HS-5 (cell line): ENCODE measurements at places on chromosomes 12 and 14.

GRCh38 chr12:28460420-28461130 lies 270.3 kb downstream of the CCDC91 start:
- DNase-seq: no peak

DNA sequence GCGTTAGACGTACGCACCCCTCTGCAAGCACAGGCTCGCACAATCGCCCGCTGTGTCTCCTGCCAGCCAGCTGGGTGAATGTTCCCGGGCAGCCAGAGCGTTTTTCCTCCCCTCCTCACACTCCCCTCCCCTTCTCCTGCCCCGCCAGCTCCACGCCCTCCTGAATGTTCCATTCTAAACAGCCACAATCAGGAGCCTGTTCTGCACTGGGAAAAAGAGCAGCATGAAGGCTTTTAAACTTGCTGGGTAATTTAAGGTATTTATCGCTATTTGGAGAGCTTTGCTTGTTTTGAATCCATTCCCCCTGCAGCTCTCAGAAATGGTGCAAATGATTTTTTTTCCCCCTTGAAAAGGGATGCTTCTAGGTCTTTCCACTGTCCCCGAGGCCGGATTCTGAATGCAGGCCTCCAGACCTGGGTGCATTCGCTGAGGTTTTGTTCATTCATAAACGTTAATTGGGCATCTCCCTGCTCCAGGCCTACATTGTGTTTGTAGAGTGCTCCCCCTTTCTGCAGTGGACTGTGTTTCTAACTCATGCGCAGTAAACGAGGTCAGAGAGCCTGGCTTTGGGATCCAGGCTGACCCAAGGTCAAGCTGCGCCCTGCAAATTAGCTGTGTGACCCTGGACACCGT lies 212.5 kb downstream of the CHST11 start:
- no peak for DNase-seq

- no peak for DNase-seq
These were observed 75.2 kb downstream of the PITPNM2 start for GRCh38 chr12:123075646-123076171.

DNA sequence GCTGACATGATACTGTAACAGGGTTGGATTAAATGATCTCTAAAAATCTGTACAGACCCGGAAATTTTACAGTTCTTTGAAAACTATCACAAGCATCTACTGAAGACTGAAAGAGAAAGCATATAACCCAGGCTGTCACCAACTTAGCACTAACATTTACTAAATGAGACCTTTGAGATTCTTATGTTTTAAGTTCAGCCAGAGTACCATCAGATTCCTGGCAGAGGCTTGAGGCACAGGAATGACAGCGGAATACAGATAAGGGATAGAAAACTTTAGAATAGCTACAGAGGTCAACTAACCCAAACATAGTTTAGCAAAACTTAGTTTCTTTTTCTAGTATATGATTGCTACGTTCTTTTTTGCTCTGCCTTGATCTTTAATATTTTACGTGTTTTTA lies 91.6 kb upstream of the FERMT2 start:
- DNase-seq: no peak

DNA sequence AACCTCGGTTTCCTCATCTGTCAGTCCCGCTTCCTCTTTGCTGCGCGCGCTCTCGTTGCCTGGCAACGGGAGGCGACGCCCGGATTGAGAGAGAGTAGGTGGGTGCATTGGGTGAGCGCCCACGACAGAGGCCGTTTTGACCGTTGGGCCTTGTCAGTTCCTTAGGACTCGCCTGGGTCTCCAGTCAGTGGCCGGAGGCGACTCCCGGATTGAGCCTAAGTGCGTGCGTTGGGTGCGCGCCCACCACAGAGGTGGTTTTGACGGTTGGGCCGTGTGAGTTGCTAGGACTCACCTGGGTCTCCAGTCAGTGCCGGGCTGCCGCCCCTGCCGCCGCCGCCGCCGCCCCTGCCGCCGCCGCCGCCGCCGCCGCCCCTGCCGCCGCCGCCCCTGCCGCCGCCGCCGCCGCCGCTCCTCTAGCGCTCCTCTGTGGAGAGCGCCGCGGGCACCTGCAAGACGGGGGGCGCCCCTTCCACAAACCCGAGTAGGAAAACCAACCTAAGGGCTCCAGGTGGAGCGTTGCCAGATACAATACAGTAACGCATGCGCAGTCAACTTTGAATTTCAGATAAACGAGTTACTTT lies 37.2 kb downstream of the APOBEC1 start:
- DNase-seq: no peak

- DNase-seq: no peak
These were observed 47.0 kb upstream of the ERGIC2 start for GRCh38 chr12:29427964-29428363.

DNA sequence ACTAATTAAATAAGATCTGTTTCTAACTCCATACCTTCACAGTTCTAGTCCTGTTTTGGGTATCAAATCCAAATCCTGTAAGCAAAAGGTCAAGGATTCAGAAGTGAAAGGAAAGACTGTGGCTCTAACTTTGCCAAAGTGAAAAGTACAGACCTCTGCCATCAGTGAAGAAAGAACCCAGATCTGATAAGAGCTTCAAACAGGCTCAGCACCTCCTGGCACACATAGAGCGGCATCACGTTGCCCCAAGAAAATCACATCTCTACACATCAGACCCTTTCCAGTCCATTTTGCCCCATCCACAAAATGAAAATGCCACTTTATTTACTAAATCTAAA lies 23.2 kb downstream of the CLIP1 start:
- DNase-seq: no peak

- no peak for DNase-seq
These were observed 69.4 kb downstream of the SLC38A6 start for GRCh38 chr14:61050417-61050816.

GRCh38 chr12:65323070-65323469 lies 44.6 kb downstream of the MSRB3 start:
- no peak for DNase-seq

DNA sequence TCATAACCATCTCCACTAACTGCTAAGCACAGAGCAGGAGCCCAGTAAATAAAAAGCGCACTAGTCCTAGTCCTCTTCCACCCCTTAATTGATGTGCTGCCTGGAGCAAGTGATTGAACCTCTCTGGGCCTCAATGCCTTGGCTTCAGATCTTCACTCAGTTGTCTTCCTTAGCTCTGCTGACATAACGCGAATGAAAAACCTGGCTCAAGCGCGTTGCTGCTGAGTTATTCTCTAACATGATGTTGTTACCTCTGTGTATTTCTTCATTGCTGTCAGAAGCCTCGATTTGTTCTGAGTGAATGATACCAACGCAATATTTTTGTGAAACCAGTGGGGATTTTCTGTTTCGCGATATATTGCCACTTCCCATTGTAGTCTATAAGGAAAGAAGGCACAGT lies 185.1 kb upstream of the CCND2 start:
- no peak for DNase-seq

- DNase-seq: no peak
These were observed 3.1 kb downstream of the AVIL start for GRCh38 chr12:57815177-57816000.

DNA sequence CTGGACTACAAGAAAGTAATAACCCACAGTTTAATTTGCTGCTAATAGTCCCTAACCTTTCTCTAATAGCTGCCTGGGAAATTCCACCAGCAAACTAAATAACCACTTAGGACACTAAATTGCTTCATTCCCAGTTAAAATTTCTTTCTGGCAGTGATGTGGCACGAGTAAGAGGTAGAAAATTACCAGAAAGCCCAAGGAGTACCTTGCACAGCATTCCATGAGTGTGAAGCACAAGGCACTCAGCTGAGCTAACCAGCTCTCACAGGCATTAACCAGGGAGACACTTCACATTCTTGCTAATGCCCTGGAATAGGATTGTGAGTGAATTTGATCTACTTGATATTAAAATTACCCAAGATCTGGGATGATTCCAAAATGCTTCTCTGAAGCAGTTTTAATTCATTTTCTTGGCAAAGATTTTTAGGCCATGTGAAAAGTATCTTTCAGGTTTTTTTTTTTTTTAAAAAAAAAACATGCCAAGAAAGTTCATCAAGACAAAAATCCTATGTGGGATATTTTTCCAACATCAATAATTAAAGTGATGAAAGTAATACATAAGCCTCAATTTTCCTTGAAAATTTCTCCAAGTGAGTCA lies 29.5 kb downstream of the TSPAN8 start:
- peak; percentile 30 for DNase-seq

GRCh38 chr12:102799229-102799628 lies 117.8 kb downstream of the PAH start:
- no peak for DNase-seq

- no peak for DNase-seq
These were observed 85.2 kb downstream of the KTN1 start for GRCh38 chr14:55665067-55665675.

DNA sequence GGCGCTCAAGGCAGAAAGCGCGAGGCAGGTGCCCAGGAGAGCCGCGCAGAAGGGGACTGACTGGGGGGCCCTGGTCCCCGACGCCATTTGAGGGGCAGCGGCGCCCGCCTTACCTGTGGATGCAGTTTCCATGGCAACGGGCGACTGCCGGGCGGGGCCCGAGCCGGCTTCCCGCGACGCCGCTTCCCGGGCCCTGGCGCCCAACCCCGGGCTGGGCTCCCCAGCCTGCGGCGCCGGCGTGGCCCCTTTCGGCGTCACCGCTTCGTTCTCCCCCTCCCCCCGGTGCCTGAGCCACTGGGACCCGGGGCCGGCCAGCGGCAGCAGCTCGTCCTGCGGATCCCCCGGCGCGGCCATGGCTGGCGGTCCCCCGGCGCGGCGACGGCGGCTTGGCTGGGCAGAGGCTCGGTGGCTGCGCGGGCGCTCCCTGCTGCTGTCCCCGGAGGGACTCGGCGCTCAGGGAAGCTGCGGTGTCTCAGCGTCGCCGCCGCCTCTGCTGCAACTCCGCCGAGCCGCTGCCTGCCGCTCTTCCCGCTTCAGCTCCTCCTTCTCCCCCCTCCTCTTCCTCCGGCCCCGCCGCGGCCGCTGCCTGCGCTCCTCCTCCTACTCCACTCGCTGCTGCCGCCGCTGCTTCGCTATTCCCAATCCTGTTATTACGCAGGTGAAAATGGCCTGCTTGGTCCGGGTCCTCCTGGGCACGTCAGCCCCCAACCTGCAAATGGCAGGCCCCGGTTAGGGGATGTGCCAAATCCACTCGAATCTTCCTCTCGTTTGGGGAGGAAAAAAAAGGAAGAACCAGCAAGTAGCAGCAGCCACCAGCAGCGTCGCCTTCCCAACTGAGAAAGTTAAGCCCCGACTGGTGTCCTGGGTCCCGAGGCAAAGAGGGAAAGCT lies at the start of gene RTN1:
Gene RTN1, minus strand, starts transcription at position 500 of the 889 bp plus-strand sequence. Its CDS starts 146 bp downstream, at position 354.
- DNase-seq: peak; percentile 2

- DNase-seq: no peak
These were observed 765 bp downstream of the TMEM120B start for GRCh38 chr12:121713257-121713777.

GRCh38 chr14:26104717-26105116 lies 493.1 kb downstream of the NOVA1 start:
- no peak for DNase-seq

DNA sequence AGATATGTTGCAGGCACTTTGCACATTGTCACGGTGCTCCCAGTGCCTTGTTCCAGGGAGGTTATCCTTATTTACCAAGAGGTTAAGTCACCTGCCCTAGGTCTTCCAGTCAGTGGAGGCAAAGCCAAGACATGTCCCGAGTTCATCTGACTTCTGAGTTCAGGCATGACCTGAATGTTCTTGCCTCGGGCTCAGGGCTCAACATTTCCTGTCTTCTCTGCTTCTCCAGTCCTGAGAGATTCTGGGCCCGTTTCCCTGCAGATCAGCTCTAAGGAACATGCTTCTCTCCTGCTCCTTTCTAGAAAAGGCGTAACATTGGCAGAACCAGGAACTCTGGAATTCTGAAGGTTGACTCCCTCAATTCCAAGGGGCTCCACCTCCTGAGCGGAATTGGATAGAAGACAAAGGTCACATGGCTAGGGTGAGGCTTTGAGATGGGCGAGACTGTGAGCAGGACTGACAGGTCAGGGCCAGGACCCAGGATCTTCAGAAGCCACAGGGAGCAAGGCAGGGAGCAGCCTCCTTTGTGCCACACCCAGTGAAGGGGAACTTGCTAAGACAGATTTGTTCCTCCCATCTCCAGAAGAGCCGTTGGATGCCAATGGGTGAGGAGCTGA lies 19.9 kb downstream of the BDKRB2 start:
- no peak for DNase-seq

DNA sequence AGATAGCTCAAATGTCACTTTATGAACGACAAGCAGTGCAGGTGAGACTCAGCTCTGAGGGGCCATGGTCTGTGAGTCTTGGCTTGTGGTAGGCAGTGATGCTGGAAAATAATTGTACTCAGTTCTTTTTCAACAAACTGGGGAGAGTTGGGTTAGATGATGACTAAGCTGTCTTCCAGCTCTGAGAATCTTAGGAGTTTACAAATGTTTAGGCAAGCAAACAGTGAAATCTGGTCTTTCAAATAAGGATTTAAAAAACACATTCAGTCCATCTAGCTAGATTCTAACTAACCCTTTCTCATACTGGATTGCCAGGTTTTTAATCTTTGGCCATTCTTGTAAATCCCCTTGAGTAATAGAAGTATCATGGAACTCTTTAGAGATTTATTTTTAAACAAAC lies 3.4 kb downstream of the PHC1 start:
- DNase-seq: no peak

DNA sequence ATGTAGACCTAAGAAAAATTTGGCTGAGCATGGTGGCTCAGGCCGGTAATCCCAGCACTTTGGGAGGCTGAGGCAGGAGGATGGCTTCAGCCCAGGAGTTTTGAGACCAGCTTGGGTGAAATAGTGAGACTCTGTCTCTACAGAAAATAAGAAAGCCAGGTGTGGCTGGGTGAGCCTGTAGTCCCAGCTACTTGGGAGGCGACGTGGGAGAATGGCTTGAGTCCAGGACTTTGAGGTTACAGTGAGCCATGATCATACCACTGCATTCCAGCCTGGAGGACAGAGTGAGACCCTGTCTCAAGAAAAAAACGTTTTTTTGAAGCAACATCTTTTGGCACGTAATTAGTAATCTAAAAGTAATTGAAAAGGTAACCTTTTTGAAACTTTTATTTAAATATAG lies 70.9 kb downstream of the FERMT2 start:
- DNase-seq: no peak

DNA sequence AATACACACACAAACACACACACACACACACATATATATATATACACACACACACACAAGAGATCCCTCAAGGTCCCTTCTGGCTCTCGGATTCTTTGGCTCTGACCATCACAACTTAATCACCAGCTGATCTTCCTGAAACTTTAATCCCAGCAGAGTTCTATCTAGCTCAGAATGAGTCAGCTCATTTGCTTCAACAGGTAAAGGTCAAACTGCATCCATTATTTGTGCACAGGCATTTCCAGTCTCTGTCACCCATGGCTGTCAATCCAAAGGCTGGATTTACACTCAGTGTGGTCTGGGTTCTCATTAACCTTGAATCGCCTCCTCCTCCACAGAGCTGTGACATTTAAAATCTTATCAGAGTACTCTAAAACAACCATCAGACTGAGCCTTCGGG lies 113.3 kb upstream of the TMPO start:
- DNase-seq: no peak

GRCh38 chr12:7444076-7444475 lies at the start of gene CD163L1:
Gene CD163L1 (minus strand): TSS chr12:7444153. CDS start chr12:7444127, 26 bp downstream.
- DNase-seq: no peak

DNA sequence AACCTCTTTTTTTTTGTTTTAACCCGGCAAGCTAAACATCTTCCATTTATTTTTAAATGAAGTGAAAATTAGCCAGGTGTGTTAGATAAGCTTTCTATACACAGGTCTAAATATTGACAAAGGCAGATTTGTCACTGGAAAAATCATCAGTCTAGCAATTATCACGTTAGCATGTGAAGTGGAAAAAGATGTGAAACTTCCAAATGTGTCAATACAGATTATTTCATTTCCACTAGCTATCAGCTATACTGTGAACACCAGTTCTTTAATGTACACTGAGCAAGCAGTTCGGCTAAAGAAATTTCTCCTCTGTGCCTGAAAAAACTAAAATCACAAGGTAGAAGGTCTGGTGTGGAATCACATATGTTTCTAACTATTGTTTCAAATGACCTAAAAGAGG lies 96.6 kb upstream of the G2E3 start:
- no peak for DNase-seq
